ENCODE measurements at places on chromosomes 5 and 9.

- no peak for DNase-seq
These were observed 2.7 kb downstream of the HSPB3 start for GRCh38 chr5:54458221-54458620.

DNA sequence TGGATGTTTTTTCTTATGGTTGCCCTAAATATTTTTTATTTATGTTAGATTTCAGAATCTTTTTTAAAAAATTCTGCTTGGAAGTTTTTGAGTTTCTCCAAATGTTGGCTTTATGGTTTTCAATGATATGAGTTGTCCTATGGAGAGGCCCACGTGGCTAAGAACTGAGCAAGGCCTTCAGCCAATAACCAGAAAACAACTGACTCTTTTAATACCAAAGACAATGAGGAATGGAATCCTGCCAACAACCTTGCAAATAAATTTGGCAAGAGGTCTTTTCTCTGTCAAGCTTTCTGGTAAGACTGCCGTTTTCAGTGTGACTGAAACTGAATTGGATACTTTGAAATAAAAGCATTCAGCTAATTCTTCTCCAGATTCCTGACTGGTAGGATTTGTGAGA lies 1740.1 kb upstream of the WWC1 start:
- DNase-seq, result no peak

GRCh38 chr9:130283539-130284248 lies 18.1 kb downstream of the HMCN2 start:
- DNase-seq, result no peak

DNA sequence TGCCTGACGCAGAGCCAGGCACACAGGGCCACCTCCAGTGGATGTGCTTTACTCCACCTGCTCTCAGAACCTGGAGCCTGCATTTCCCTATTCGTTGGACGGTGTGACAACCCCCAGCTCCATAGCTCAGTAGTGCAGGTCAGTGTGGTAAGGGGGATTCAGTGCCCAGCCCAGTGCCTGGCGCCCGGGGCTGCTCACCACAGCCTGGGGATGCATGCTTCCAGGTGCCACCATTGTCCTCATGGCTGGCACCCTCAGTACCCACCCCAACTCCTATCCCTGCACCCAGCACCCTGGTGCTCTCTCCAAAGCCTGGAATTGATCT lies 32.8 kb upstream of the ADAMTS2 start:
- DNase-seq, result no peak

DNA sequence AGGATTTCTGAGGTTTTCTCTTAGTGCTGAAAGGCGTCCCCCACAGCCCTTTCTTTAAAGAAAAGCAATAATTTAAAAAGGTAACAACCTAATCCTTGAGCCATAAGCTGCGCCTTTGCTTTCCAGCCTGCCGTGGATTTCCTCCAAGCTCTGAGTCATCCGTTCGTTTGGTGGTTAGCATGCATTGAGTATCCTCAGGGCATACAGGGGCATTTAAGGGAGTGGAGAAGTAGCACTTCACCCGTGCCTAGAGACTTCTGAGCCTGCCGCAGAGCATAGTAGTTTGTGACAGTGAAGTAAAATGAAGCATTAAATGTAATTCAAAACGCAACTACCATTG lies 892 bp upstream of the TNC start:
- no peak for DNase-seq

GRCh38 chr9:19180991-19181390 lies 49.5 kb upstream of the DENND4C start:
- no peak for DNase-seq

- no peak for DNase-seq
These were observed 117.5 kb upstream of the CLINT1 start for GRCh38 chr5:157976429-157976828.
